GM19239 (cell line): ENCODE measurements at places on chromosomes 11 and 22.
A peak's percentile ranks its signal among the peaks of the same experiment; 100 is the strongest.

- no peak for DNase-seq
These were observed 21.7 kb downstream of the SELENOO start for GRCh38 chr22:50222508-50222907.

DNA sequence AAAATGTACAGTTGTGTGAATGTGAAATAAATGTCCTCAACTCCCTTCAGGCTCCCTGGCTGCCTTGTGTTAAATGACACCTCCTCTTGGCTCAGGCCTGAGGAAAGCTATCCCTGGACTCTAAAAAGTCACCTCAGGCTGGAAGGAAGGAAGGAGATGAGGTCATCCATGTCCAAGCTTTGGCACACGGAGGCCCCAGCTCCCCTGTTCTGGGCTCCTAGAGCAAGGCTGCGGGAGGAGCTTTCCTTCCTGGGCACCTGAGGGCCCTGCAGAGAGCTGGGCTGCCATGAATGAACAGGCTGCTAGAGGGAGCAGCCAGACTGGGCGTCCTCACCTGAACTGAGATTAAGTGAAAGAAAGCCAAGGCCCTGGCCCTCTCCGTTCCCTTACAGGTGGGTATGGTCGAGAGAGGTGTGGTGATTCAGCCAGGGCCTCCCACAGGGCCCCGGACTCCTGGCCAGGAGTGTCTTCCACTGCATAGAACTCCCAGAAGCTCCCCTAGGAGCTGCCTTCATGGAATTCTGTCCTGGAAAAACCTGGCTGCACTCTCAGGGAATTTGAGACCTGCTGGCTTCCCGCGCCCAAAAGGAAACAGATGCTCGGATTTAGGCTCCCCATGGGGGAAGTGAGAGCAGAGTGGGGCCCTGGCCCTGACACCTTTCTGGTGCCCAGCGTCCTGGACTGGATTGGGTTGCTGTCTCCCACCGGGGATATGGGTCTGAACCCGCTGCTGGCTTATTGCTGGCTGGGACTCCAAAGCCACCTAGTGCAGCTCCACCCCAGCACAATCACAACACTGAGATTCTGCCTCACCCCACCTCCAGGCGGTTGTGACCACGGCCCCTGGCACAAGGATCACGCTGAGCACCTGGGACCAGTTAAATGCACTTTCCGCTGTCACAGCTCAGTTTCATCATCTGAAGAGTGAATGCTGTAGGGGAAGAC lies 22.2 kb downstream of the MYBPC3 start:
- no peak for DNase-seq

DNA sequence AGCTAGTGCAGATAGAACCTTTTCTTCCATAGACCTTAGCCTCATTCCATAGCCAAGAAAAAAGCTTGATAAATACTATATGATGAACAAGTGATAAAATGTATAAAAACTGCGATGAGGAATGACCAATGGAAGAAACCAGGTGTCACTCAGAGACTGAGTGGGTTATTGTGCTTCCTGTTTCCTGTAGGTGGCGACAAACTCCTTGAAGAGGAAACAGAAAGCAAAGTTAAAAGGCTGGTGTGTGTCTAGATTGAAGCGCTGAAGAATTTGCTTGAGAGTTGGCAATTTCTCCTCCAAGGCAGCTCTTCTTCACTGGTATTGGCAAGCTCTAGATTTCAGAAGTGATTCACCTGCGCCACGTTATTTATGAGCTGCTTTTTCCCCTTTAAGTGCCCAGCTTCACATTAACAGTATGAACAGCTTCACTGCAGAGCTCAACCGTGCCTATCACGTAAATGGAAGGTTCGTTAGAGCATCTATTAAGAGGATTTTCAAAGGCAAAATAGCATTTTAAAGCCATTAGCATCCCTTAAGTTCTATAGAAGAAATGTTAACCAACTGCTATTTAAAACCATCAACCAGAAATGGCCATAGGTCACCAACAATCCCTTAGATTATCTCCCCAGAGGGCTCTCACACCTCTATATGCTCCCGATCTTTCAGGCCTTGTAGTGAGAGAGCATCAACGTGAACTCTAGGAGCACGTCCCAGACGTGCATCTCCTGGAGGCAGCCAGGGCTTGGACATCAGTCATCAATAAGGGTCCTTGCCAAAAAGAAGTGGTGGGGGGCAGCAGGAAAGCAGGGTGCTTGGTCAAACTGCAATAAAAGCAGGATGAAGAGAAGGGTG lies 179.4 kb downstream of the CADM1 start:
- peak; percentile 25 for DNase-seq

- DNase-seq = no peak
These were observed 56.6 kb upstream of the KIRREL3 start for GRCh38 chr11:127057126-127057525.

DNA sequence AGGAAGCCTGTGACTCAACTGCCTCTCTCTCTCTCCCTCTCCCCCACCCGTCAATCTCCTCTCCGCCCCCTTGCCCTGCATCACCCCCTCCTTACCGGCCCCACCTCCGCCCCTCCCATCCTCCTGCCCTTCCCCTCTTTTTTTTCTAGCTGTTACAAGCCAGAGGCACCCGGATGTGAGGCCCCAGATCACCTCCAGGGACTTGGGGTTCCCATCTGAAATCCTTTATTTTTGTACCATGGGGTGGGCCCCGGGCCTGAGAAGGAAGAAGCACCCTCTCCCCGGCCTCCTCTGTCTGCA lies 10.8 kb downstream of the KCTD17 start:
- no peak for DNase-seq

DNA sequence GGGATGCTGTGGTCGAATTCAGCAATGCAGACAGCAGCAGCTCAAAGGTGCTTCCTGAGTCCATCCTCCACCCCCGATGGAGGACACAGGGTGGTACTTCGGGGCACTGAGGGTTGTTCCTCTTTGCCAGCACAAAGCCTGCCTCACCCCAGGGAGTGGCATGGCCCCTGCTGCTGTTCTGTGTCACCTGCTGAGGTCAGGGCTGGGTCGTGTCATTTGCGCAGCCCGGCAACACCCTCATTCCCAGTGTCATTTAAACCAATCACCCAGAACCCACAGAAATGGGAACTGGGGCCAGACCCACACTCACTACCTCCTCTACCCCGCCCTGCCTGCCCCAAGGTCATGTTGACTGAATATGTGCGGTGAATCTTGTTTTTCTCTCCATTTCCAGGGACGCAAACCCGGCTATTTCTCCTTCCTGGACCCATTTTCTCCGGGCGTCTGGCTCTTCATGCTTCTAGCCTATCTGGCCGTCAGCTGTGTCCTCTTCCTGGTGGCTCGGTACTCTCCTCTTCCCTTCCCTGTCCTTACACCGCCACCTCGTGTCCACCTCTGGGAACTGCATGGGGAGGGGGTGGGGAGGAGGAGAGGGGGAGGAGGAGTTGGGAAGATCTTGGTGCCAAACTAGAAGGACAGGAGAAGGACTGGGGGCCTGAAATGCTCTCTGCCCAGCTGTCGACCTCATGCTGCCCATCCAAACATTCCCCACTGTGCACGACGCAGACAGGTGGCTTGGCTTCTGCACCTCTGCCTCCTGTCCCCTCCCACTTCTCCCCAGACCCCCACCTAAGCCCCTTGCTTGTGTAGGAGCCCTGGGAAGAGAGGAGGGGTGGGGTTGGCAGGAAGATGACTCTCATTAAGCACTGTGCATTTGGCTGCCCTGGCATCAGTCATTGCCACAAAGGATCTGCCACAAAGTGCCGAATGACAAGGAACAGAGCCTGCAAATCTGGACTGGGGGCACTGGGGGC lies 71.2 kb upstream of the TBCEL start:
- DNase-seq = peak; percentile 62

GRCh38 chr22:27231266-27231665 lies 570.3 kb downstream of the MN1 start:
- no peak for DNase-seq

- no peak for DNase-seq
These were observed 540.5 kb downstream of the DLG2 start for GRCh38 chr11:85086504-85087284.
